Sciatic nerve (tissue), 2 donors: ENCODE measurements at places on chromosomes 16 and 17. TPM values are rescaled to one million over a fixed set of nuclear protein-coding genes. Genes with fewer than 3 reads are reported as not detected.

DNA sequence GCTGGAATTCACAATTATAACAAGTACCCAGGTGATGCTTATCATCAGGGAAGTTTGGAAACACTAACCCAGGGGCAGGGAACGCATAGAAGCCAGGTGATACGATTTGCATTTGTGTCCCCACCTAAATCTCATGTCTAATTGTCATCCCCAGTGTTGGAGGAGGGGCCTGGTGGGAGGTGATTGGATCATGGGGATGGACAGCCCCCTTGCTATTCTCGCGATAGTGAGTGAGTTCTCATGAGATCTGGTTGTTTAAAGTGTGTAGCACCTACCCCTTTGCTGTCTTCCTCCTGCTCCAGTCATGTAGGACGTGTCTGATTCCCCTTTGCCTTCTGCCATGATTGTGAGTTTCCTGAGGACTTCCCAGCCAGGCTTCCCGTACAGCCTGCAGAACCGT lies 276.3 kb downstream of the UTP18 start:
- DNase-seq: no peak

DNA sequence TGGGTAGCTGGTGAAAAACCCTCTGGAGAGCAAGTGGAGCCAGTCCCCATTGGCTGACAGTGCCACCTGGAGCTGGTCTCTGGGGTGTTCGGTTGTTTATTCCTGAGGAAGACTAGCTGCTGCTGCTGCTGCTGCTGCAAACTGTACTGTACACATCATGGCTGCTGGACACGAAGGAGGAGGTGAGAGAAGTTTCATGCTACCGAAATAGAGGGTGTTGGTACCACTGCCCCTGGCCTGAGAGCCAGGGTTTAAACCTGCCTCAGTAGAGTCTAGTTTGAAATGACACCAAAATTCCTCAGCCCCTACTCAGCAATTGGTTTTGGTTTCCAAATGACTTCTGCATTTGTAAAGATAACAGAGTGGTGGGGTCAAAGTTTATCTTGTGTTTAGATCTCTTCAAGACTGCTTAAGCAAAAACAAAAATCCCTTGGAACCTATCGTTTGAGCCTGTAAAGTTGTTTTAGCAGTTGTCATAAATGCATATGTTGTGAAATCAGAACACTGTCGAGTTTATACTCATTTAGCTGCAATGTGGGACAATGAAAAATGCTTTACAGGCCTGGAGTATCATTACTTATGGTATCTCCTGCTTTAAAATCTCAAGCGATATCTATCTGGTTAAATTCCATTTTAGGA lies 40.8 kb downstream of the CYB5B start:
- no peak for DNase-seq

Gene METTL23
- 29.1 TPM for total RNA-seq

GRCh38 chr16:50980666-50981065 lies 170.4 kb downstream of the SALL1 start:
- DNase-seq: no peak

DNA sequence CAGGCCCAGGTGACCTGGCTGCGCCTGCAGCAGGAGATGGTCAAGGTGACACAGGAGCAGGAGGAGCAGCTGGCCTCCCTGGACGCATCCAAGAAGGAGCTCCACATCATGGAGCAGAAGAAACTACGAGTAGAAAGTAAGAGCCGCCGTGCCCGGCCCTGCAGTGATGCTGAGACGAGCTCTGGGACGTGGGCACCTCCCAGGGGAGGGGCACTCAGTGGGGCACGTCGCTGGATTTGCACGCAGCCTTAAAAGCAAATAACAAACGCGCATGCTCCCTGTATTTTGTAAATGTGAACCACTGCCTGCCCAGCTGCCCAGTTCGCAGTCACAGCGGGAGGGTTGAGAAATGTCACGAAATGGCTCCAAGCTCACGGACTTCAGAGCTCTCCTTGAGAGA lies 15.3 kb upstream of the GAA start:
- no peak for DNase-seq

Gene SHCBP1
- 1.9 TPM for total RNA-seq

GRCh38 chr16:48745541-48745940 lies 135.6 kb upstream of the N4BP1 start:
- DNase-seq: no peak

DNA sequence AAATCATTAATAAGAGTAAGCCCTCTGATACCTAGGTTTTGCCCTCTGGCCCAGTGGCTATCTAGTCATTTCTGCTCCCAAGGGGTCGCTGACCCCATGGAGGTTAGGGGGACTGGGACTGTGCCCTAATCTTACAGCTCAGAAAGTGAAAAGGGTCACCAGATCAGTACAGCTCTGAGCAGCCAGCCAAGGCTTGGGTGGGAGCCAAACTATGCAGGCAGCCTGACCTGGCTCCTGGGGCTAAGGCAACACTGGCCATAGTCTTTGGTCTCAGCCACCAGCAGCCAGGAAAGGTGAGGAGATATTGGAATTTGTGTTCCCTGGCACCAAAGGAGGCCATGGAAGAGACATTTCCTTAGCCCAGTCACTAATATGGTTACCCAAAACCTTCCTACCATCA lies 67.6 kb downstream of the ASIC2 start:
- DNase-seq: no peak

DNA sequence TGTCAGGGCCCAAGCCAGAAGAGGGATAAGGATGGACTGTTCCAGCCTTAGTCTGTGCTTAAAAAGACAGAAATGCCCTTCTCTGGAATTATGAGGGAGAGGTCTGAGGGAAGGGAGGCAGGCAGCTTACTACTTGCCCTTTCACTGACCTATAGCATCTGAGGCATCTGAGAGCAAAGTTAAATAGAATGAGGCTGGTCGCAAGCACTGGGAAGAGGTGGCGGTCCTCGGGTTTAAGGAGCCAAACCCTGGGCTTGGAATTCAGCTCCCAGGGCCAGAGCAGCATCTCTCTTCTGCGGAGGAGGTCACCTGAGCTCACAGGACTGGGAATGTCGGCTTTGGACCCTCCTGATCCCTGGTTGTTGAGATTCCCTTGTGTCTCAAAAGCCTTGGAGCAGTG lies 3.1 kb upstream of the LIMD2 start:
- peak; percentile 42 for DNase-seq
